ENCODE measurements at places on chromosomes 4 and X.

DNA sequence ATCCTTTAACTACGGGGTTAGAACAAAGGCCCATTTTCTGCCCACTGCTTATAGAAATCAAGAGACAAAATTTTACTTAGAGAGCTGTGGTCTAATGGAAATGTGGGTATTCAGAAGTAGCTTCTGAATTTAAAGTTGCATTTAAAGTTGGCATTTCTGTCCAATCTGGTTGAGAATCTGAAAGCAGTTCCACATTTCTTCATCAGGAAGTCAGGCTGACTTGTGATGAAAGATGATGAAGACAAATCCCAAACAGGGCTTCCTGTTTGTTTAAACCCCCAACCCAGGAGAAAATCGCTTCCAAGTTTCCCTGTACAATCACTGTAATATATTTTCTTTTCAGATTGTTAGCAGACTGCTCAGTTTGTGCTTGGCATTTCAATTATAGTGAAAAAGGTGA lies 345.3 kb downstream of the SPRY1 start:
- no peak for DNase-seq

- DNase-seq, result no peak
Observed at GRCh38 chrX:154793084-154793795, 12.0 kb downstream of the MPP1 start.

DNA sequence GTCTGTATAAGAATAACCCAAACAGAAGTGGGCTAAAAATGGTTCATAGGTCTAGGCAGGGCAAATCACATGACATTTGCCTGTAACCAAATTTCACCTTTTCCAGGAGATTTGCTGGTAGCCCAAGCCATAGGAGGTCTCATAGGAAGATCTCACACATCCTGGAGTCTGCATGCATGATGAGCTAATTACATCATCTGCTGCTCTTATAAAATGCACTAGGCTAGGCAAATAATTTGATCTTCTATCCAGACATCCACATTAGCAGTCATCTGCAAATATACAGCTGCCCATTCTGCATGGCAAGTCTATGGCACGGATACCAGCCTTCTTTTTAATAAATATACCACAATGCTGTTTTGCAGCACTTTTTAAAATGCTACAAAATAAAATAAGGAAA lies 87.2 kb downstream of the MAPK10 start:
- no peak for DNase-seq

DNA sequence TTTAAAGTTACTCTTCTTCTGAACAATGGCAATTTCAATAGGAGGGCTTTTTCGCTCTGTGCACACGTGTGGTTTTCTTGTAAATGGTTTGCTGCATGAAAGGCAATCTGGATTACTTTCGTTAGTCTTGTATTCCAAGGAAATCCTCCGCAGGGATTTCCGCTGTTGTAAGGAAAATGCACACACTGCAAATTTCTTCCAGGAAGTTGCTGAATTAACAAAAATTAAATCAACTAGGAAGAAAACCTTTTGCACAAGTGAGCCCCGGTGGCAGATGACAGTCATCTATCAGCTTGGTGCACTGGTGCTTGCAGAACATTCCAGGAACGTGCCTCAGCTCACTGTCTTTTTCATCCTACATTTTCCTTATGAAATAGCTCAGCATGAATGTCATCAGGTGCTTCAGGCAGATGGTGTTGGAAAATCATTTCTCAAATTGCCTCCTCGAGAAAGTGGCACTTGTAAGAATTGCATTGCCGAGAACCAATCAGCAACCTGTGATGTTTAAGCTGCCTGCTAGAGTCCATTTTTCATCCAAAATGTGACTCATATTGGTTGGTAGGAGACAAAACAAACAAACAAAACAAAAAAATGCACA lies 272.4 kb upstream of the VCX start:
- no peak for DNase-seq

GRCh38 chr4:81116566-81116965 lies 86.1 kb downstream of the BMP3 start:
- no peak for DNase-seq

DNA sequence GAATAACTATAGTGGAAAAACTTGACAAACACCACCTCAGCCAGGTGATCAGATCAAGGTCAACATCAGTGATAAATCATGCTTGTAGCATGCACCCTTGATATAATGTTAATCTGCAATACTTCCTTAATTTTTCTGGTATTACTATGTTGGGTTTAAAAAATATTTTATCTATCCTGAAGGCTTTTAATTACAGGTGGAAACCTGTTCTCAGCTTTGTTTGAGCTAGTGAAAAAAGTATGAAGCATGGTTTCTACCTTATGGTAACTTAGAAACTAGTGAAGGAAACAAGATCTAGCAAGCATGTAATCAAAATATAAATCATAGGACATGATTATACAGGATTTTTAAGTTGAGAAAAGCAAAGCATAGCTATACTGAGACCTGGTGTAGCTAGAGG lies 26.6 kb downstream of the MAOA start:
- no peak for DNase-seq

DNA sequence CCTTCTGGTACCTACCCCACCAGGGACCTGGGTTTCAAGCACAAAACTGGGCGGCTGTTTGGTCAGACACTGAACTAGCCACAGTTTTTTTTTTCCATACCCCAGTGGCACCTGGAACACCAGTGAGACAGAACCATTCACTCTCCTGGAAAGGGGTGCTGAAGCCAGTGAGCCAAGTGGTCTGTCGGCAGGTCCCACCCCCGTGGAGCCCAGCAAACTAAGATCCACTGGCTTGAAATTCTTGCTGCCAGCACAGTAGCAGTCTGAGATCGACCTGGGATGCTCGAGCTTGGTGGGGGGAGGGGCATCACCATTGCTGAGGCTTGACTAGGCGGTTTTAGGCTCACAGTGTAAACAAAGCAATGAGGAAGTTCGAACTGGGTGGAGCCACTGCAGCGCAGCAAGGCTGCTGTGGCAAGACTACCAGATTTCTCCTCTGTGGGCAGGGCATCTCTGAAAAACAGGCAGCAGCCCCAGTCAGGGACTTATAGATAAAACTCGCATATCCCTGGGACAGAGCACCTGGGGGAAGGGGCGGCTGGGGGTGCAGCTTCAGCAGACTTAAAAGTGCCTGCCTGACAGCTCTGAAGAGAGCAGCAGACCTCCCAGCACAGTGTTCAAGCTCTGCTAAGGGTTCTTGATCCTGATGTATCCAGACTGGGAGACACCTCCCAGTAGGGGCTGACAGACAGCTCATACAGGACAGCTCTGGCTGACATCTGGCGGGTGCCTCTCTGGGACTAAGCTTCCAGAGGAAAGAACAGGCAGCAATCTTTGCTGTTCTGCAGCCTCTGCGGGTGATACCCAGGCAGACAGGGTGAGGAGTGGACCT lies 223.0 kb downstream of the COX18 start:
- no peak for DNase-seq

- no peak for DNase-seq
Observed at GRCh38 chrX:41116948-41117347, 31.7 kb downstream of the USP9X start.

DNA sequence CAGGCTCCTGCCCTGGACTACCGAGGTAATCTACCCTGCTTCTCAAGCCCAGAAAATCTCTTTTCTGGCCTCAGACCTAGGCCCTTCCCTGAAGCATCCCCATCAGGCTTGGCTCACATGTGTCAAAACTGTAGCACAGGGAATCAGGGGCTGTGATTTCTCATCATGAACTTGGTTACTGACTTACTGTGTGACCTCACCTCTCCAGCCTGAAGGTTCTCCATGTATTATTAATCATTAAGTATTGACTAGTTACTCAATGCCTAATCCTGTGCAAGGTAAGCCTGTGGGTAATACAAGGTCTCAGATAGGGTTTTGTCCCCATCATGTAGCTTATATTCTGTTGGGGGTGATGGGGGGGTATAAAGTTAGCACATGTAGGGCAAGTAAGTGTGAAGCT lies 6.8 kb downstream of the SRPX2 start:
- DNase-seq, result no peak

DNA sequence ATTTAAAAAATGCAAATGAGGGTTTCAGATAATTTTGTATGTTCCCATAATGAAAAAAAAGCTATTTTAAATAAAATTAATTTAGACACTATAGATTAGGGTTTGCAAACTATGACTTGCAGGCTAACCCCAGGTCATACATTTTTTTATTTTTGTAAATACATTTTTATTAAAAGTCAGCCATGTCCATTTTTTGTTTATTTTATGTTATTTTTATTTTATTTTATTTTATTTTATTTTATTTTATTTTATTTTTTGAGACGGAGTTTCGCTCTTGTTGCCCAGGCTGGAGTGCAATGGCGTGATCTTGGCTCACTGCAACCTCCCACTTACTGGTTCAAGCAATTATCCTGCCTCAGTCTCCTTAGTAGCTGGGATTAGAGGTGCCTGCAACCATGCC lies 460.6 kb downstream of the IL15 start:
- no peak for DNase-seq

DNA sequence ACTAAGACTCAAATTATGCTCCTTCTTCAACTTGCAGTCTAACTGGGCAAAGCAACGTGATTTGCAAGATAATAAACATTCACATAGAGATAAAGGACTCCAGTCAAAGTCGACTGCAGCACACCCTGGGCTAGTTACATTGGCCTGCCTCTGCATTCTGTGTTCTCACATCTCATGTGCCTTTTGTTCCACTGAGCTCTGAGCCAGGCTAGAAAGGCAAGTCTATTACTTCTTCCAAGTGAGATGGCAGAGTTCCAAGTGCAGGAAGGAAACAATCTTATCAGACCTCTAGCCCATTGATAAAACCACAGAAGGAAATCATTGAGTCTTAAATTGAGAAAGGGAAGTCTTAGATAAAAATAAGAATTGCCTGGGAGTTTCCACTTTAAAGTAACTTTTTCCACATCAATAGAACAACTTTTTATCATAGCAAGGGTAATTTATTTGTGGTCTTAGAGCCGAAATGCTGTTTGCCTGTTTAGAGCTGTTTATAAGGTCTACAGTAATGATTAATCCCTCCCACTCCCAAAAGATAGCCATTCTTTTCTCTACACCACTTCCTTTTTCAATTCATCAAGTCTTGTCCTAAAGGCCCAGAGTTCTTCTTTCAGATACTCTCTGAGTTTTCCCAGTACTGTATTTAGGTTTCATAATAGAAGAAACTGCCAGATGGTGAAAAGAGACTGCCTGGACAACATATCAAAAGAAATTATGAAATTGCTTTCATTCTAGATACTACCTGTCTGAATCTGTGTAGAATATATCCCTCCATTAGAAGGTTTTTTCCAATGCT lies 200.2 kb downstream of the GUCY2F start:
- no peak for DNase-seq

- DNase-seq, result no peak
Observed at GRCh38 chrX:20253232-20253543, 13.5 kb downstream of the RPS6KA3 start.

GRCh38 chr4:187387739-187388138 lies 607.8 kb upstream of the ZFP42 start:
- DNase-seq, result no peak

- no peak for DNase-seq
Observed at GRCh38 chr4:45350438-45350837, 624.1 kb upstream of the GNPDA2 start.

- no peak for DNase-seq
Observed at GRCh38 chr4:39044956-39045826, 13.0 kb upstream of the TMEM156 start.

GRCh38 chrX:76172325-76172893 lies 453 bp upstream of the PBDC1 start:
- DNase-seq, result no peak

All from HuH-7.5 (cell line).